Bronchial epithelial cell (primary cell): ENCODE measurements at places on chromosomes 6 and 20.

DNA sequence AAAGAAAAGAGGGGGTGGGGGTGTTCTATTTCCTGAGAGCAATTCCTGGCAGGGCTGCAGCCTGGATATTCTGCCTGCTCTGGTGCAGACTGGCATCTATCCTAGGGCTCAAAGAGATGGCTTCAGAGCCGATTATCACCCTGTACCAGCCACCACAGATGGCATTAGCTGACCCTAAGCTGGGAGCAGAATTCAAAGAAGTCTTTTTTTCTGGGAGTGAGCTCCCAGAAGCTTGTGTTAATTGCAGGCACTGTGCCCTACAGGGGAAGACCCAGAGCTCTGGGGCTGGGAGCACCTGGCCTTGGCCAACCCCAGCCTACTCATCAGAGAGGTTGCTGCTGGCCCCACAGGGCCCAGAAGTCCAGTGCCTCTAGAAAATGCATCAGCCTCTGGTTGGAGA is 85.9 kb downstream of the PXDC1 start:
- no peak for DNase-seq

DNA sequence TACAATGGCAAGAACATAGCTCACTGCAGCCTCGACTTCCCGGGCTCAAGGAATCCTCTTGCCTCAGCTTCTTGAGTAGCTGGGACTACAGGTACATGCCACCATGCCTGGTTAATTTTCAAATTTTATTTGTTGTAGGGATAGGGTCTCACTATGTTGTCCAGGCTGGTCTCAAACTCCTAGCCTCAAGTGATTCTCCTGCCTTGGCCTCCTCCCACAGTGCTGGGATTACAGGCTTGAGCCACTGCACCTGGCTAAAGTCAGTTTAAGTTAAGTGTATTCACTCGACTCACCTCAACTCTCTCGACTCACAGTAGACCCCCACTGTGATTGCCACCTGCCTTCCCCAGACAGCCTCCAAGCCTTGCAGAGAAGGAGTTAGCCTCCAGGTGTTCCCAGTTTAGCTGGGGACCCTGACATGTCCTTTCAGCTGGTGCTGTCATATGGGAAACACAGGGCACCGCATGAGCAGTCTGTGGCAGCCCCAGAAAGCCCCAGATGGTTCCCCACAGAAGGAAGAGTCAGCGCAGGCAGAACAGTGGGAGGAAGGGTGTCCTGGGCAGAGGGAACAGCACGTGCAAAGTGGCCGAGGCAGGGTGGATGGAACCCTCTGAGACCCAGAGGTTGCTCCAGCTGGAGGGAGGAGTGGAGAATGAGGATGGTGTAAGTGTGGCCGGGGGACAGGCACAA is 40.4 kb downstream of the CEBPB start:
- no peak for DNase-seq

DNA sequence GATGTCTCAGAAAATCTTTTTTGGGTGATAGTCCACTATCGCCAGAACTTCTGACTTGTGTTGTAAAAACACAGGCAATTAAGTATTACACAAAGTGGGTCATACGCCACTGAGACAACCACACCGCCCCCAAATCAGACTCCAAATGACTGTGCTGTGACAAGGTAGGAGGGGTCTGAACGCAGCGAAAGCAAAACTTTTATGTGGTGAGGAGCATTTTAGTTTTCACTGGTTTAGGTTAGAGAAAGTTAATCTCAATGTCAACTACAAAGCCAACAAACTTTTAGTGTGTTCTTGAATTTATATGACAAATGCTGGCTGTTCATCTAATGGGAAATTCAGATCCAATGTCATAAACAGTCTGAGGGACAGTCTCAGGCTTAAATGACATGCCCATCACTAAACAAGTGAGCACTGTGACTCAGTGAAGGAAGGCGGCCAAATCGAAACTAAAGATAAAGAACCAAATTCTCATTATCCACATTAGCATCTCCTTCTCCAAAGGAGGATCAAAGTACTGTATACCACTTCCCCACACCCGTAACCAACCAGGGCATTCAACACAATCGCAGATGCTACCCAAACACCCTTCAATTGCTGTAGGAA is 186.7 kb downstream of the GJA10 start:
- no peak for DNase-seq

GRCh38 chr6:33142501-33143070 is 49.7 kb downstream of the COL11A2 start:
- DNase-seq = no peak

DNA sequence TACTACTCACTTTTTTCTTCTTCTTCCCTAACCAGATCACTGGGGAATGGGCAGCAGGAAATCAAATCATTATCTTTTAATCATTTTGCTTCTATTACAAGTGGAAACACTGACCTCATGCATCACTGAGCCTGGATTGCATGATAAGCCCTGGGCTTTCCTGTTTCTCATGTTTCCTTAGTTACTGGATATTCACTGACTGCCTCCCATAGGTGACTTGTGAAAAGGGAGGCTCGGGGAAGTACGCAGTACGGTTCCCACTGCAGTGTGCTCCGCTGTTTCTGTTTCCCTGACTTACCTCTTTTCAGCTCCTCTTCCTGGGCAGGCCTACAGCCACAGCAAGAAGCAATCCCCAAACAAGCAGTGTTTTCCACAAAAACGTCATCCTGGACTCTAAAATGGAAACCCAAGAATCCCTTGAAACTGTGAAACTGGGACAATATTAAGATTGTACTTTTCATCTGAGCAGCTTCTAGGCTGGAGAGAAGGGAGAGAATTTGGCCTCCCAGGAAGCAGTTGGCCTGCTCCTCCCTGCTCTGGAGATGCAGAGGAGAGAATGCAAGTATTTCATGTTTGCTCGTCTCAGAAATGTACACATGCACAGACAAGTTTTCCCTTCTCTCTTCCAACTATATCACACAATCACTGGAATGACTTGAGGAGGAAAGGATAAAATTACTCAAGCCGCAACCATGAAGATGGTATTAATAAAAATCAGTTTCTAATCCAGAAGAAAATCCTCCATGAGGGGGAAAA is 13.1 kb downstream of the BTNL2 start:
- peak; percentile 86 for DNase-seq

DNA sequence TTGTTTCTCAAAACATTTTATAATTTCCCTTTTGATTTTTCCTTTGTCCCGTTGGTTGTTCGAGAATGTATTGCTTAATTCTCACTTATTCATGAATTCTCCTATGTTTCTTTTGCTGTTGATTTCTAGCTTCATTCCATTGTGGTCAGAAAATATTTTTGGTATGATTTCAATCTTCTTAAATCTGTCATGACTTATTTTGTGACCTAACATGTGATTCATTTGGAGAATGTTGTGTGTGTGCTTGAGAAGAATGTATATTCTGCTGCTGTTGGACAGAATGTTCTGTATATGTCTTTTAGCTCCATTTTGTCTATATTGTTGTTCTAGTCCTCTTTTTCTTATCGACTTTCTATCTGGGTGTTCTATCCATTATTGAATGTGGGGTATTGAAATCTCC is 286.2 kb upstream of the RNF217 start:
- peak; percentile 74 for DNase-seq

DNA sequence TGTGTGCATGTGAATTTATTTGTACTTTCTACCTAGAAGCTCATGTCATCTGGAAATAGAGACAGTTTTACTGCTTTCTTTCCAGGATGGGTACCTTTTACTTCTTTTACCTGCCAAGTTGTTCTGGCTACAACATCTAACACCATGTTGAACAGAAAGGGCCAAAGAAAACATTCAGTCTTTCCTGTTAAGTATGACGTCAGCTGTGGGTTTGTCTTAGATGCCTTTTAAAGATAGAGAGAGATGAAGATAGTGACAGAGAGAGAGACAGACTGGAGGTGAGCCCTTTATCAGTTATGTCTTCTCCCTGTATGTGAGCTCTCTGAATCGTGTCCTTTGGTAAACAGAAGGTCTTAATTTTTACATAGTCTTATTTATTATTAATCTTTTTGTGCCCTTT is 3.4 kb upstream of the DACT2 start:
- DNase-seq = no peak

DNA sequence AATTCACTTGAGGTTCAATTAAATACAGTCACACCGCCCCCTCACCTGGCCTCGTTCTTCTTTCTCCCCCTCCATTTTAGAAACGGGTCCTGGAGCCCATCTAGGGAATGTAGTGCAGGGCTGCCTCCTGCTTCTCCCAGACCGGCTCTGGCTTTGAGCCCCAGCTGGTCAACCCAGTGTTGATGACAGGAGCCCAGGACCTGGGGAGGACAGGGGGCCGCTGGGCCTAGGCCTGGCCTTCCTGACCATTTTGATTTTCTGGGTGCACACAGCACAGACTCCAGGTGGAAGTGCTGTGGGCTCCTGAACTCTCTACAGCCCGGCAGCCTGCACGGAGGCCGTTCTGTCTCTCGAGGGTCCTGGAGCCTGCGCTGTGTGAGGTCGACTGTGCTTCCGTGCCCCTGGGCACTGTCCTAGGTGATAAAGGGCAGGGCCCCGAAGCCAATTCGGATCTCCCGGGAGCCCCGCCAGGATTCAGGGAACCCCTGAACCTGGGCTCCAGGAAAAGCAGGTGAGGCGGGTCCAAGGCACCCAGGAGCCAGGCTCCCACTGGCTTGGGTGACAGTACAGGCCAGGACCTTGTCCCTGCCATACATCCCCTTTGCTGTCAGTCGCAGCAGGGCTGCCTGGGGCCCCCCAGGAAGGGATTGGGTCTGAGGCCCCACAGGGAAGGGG is 23.3 kb downstream of the NPEPL1 start:
- DNase-seq = no peak

DNA sequence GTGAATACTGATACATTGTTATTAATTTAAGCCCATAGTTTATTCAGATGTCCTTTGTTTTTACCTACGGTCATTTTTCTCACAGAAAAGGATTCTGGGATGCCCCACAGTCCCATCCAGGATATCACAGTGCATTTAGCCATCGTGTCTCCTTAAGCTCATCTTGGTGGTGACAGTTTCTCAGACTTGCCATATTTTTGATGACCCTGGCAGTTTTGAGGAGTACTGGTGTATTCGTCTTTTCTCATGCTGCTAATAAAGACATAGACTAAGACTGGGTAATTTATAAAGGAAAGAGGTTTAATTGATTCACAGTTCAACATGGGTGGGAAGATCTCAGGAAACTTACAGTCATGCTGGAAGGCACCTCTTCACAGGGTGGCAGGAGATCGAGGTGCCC is 295.9 kb upstream of the CDH4 start:
- DNase-seq = no peak

DNA sequence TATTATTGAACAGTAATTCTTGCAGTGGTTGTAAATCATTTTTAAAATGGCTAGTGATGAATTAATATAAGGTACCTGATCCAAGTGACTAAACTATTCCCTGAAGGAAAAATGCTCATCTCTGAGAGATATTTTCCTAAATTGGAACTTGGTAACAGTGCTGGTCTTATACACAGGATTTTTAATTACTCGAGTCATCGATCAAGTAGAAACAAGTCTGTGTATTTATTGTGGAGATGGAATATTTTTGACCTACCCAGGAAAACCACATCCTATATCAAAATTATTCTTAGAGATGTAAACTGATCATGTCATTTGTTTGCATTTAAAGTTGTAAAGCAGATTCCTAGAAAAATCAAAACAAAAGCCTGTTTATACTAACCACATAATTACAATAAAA is 166.9 kb downstream of the MOXD1 start:
- peak; percentile 76 for DNase-seq

DNA sequence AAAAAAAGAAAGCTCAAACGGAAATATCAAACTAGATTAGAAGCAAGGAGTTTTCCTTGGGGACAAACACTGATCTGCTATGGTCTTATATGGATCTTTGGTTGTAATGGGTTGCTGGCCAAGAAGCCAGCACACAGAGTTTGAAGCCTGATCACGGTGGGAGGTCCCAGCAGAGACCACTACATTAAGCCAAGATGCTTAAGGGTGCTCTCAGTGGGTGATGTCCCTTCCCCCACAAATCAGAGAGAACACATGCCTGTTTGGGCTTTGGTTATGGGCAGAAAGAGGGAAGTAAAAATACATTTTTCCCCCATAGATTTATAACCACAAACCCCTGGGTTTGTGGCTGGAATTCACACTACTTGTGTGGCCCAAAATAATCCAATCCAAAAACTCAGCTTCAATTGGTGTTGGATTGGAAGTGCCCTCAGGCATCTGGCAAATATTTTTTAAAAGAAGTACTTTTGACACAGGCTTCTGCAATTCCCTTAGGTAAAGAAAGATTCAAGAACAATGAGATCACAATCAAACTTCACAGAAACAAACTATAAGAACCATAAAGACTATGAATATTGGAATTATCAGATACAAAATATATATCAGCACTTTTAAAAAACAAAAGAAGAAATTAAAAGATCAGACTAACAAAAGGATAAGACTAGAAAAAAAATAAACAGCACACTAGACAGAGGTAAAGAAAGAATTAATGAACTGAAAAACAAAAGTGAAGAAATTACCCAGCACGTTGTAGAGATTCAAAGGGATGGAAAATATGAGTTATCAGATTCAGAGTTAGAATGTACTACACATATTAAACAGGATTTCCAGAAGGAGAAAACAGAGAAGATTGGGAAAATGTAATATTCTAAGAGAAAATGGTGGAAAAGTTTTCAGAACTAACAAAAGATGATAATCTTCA is 44.7 kb downstream of the ESF1 start:
- DNase-seq = no peak

DNA sequence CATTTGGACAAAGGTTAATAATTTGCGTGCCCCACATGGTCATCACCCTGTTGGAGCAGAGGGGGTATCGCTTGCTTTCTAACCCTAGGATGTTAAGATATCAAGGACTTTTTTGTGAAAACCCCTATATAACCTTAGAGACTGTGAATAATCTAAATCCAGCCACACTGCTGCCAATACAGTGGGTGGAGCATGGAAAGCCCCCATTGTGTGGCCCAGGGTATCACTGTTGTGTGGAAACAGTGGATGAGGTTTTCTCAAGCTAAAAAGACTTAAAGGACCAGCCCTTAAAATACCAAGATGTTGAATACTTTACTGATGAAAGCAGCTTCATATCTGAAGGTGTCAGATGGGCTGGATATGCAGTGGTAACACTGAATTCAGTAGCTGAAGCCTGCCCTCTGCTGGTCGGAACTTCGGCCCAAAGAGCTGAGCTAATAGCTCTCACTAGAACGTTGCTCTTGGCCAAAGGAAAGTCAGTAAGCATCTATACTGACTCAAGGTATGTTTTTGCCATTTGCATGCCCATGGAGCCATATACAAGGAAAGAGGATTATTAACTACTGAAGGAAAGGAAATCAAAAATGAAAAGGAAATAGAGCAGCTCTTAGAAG is 695.2 kb downstream of the PHF3 start:
- DNase-seq = peak; percentile 47

DNA sequence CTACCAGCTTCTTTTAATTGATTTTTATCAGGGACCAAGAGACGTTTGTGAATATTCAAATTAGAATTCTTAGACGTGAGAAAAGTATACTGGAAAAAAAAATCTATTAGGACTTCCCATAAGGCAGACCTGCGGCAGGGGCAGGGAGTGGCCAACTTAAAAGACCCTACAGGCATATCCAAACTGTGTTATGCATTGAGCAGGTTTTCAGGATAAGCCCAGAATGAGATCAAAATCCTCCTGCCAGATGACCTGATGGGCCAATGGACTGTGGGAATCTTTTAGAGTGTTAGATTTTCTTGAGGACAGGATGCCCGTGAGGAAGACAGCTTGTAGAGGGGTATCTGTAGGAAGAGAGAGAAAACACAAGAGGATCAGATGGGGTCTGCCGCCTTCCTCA is 391.5 kb downstream of the CD83 start:
- no peak for DNase-seq

- peak; percentile 16 for DNase-seq
Observed at GRCh38 chr20:41696428-41696827, 78.3 kb upstream of the CHD6 start.

- DNase-seq = no peak
Observed at GRCh38 chr6:152117156-152118133, 310.0 kb downstream of the ESR1 start.
